Lung microvascular endothelial cell (primary cell): ENCODE measurements at places on chromosomes 1 and 21. TPM values are rescaled to one million over a fixed set of nuclear protein-coding genes. Genes with fewer than 3 reads are reported as not detected.

GRCh38 chr1:84257617-84258016 is 43.9 kb upstream of the SAMD13 start:
- DNase-seq = no peak

DNA sequence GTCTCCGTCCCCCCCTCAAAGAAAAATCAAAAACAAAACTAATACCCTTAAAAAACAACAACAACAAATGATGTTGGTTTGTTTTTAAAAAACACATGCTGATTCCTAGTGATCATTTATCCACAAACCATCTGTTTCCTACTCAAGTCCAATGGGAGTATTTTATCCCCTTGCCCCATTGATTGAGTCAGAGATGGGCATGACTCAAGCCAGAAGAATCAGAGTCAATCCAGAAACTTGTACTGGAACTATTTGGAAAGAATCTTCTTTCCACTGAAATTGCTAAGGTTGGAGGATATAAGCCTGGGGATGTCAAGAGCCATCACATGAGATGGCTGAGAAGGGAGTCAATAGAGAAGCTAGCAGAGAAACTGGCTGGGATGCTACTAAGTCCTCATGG is 176.4 kb downstream of the MIS18A start:
- no peak for DNase-seq

GRCh38 chr1:243482141-243483022 is 226.5 kb downstream of the SDCCAG8 start:
- no peak for DNase-seq

DNA sequence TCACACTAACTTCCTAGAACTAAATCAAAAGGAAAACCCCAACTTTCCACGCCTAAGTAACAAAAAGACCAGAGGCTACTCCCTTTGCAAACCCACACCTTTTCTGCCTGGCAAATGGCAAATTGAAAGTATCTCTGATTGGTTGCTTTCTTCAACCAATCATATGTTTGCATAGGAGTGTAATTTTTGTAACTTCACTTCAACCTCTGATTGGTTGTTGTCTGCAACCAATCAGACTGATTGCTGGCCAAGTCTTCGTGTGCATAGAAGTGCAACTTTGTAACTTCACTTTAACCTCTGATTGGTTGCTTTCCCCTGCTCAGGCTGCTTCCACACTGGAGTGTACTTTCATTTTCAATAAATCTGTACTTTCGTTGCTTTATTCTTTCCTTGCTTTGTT is 36.9 kb upstream of the PADI2 start:
- peak; percentile 43 for DNase-seq

DNA sequence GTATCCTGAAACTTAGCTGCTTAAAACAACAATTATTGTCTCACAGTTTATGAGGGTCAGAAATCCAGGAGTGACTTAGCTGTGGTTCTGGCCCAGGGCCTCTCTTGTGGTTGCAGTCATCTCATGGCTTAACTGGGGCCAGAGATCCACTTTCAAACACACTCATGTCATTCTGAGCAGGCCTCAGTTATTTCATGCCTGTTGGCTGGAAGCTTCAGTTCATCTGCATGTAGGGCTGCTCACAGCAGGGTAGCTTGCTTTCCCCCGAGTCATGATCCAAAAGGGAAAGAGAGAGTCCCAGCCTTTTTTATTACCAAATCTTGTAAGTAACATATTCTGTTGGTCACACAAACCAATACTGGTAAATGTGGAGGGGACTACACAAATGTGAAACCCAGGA is 96.6 kb upstream of the B3GALT2 start:
- no peak for DNase-seq

- DNase-seq = peak; percentile 75
Observed at GRCh38 chr1:235069577-235070563, 58.8 kb downstream of the TOMM20 start.

- DNase-seq = peak; percentile 39
Observed at GRCh38 chr1:162720996-162721395, 69.5 kb upstream of the HSD17B7 start.

DNA sequence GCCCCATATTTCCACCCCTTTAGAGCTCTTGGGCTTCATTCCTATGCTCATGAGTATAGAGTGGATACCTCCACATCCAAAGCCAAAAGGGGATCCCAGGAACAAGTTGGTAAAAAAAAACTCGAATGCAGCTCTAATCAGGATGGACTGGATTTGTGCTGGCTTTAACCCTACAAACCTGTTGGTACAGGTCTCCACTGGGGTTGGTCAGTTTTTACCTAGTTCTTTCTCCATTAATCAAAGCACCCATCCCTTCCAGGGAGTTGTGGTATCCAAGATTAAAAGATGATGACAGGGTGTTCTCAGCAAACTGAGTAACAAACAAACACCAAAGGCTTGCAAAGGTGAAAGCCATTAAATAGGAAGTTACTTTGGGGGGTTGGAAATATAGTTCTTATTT is 5.9 kb upstream of the CRNN start:
- DNase-seq = no peak

- DNase-seq = no peak
Observed at GRCh38 chr1:227325156-227325555, 6.9 kb upstream of the CDC42BPA start.

DNA sequence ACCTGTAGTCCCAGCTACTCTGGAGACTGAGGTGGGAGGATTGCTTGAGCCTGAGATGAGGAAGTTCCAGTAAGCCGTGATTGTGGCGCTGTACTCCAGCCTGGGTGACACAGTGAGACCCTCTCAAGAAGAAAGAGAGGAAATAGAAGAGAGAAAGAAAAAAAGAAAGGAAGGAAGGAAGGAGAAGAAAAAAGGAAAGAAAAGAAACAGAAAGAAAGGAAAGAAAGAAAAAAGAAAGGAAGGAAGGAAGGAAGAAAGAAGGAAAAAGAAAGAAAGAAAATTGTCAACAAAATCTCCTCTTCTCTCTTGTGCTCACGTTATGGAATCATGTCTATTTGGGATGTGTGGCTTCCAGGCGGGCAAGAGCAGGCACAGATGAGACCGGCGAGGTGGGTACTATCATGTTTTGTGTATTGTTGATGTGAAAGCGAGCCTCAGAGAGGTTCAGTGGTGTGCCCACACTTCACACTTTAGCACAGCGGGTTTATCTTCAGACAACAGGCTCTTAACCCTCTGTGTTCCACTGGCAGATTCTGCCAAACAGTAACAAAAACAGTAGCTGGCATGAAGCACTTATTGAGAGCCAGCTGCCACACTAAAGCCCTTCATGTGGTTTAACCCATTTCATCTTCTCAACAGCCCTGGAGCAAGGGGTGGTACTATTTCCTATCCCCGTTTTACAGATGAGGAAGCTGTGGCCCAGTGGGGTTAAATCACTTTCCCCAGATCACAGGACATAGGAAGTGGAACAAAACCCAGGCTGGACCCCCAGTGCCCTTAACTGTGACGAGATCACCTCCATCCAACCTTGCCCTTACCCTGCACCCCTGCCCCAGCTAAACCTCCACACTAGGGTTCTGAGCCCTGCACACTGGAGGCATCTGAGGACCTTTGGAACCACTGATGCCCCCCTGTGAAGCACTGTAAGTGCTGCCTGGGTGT is 94.7 kb upstream of the TARDBP start:
- DNase-seq = no peak

DNA sequence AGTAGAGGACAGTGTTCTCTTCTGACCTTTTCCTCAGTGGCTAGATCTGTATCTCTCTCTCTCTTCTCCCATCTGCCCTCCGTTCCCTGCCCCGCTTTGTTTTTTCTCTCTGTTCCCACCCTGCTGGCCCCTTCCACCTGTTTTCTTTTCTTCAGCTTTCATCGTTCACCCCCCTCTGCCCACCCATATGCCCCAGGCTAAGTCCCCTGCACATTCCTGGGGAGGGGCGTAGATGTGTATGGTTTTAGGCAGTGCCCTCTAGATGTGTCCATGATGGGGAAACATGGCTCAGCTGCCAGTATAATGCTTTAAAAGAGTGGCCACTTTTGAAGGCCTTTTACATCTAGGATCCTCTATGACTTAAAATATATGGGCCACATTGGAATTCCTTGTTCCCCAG is 13.6 kb downstream of the S100A11 start:
- DNase-seq = no peak

DNA sequence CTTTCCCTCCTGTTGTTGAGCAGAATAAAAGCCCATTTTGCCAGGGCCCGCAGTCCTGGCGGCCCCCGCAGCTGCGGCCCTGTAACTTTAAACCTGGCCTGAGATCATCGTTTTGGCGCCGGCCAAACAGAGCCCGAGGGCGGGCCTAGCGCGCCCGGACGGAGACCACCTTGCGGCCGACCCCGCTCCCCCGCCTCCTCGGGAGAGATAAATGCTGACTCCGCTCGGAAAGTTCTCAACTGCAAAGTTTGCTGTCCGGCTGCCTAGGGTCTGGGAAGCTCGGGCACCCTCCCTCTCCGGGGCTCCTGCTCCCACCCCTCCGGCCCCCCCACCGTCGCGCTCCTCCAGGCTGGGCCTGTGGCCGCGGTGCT is at the start of gene PDPN:
Gene PDPN (plus strand): TSS at position 238 of the 371 bp plus-strand sequence. CDS start 202 bp downstream, outside the sequence.
- peak; percentile 82 for DNase-seq

DNA sequence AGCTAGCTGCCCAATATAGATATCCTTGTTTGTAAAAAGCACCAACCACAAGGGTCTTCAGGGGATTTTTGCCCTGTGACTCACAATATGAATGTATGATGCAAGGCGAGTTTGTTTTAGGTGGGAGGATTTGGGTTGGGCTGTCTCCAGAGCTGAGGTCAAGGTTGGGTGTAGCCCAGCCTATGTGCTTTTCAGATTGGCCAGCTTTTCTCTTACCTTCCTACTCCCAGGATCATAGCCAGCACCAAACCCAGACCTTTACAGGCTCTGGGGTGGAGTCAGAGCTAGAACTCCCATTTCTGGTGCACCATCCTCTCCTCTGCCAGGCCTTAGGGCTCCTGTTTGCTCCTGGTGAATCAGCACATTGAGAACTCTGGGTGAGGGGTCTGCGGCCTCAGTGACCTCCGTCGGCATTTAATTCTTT is 55.6 kb upstream of the GCLM start:
- no peak for DNase-seq

GRCh38 chr1:218785928-218786327 is 387.8 kb upstream of the LYPLAL1 start:
- peak; percentile 16 for DNase-seq

- no peak for DNase-seq
Observed at GRCh38 chr1:194372266-194372665, 1185.9 kb upstream of the B3GALT2 start.

GRCh38 chr1:235888119-235888643 is 21.5 kb upstream of the LYST start:
- no peak for DNase-seq

- DNase-seq = no peak
Observed at GRCh38 chr1:176602388-176603004, 139.5 kb downstream of the PAPPA2 start.

DNA sequence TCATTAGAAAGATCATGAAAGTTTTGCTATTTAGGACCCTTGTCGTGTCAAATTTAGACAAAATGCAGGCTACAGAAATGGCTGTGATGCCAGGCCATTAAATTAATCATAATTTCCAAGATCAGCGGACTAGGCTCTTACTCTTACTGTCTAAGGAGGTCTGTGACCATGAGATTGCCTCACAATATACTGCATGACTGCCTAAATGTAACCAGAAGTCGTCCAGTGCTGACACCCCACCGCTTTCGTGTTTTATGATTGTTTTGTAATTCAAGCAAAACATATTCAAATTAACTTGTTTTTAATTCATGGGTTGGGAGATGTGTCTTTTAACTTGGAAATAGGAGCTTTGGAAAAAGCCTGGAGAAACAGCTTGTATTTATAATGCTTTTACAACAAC is 947.5 kb downstream of the BRINP3 start:
- DNase-seq = no peak

DNA sequence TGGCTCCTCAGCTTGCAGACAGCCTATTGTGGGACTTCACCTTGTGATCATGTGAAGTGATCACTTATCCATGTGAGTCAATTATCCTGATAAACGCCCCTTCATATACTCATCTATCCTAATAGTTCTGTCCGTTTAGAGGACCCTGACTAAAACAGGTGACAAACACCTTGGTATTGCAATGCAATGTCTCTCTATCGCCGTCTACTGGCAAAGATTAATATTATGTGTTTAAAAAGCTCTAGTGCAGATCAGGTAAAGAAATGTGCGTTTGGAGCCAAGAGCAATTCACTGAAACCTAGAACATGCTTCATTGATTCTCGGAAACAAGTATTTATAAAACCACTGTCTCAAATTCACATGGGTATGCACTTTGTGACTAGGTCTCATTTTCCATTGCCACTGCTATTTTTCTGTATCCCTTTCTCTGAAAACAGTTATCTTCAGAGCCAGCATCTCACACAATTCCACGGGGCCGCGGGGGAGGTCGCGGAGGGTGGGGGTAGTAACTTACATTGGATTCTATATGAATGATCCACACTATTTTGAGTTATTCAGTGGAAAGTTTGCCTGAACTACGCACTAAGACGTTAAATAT is 554.6 kb upstream of the NCAM2 start:
- DNase-seq = no peak

DNA sequence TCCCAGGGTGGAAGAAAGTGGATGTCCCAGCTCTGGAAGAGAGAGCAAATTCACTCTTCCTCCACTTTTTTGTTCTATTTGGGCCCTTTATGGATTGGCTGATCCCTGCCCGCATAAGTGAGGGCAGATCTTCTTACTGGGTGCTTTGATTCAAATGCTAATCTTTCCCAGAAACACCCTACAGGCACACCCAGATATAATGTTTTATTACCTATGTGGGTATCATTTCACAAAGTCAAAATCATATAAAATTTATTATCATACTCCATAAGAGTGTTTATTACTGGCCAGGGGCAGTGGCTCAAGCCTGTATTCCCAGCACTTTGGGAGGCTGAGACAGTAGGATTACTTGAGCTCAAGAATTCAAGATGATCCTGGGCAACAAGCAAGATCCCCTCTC is 16.9 kb upstream of the PLA2G4A start:
- no peak for DNase-seq

DNA sequence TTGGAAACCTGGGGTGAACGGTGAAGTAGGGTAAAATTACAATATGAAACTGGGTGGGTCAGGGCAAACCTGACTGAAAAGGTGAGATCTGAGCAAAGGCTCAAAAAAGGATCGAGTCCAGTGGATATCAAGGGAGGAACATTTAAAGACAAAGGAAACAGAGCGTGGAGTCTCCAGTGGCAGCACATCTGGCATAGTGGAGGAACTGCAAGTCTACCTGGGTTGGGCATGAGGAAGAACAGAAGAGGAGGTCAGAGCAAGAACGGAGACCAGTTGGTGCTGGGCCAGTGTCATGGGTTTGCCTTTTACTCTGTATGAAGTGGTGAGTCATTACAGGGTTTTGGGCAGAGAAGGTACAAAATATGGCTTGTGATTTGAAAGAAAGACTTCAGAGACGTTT is 163.7 kb downstream of the NTPCR start:
- no peak for DNase-seq

GRCh38 chr1:205915354-205915990 is 27.8 kb downstream of the SLC26A9 start:
- peak; percentile 19 for DNase-seq

The IQCC gene
- total RNA-seq = 0.65 and 0.79 TPM in 2 replicates

The CDC7 gene
- total RNA-seq = 1.2 and 2.8 TPM in 2 replicates

The CFAP57 gene
- 0.20 and 0.22 TPM in 2 replicates for total RNA-seq

The ANKRD35 gene
- total RNA-seq = under 0.01 and 0.22 TPM in 2 replicates

The CASQ2 gene
- not detected in 2 replicates for total RNA-seq

The TAL1 gene
- 51.0 and 58.1 TPM in 2 replicates for total RNA-seq

The S100A2 gene
- total RNA-seq = 0.79 and 1.7 TPM in 2 replicates

The ESRRG gene
- total RNA-seq = not detected in 2 replicates

The FNDC10 gene
- 0.44 and 0.99 TPM in 2 replicates for total RNA-seq

The NBPF6 gene
- total RNA-seq = not detected in 2 replicates

The TDRD5 gene
- total RNA-seq = 0.20 and 0.22 TPM in 2 replicates

The GPR37L1 gene
- under 0.01 TPM in 1 of 2 replicates, not detected in the other for total RNA-seq

The DNASE2B gene
- total RNA-seq = not detected in 2 replicates

The PRAMEF14 gene
- total RNA-seq = not detected in 2 replicates
